ENCODE measurements at places on chromosomes 16 and 17. TPM values are rescaled to one million over a fixed set of nuclear protein-coding genes. Genes with fewer than 3 reads are reported as not detected.

GRCh38 chr16:56273615-56274014 is 82.3 kb downstream of the GNAO1 start:
- DNase-seq, result no peak

- DNase-seq, result no peak
Observed at GRCh38 chr17:66776999-66777688, 57.8 kb upstream of the CACNG5 start.

DNA sequence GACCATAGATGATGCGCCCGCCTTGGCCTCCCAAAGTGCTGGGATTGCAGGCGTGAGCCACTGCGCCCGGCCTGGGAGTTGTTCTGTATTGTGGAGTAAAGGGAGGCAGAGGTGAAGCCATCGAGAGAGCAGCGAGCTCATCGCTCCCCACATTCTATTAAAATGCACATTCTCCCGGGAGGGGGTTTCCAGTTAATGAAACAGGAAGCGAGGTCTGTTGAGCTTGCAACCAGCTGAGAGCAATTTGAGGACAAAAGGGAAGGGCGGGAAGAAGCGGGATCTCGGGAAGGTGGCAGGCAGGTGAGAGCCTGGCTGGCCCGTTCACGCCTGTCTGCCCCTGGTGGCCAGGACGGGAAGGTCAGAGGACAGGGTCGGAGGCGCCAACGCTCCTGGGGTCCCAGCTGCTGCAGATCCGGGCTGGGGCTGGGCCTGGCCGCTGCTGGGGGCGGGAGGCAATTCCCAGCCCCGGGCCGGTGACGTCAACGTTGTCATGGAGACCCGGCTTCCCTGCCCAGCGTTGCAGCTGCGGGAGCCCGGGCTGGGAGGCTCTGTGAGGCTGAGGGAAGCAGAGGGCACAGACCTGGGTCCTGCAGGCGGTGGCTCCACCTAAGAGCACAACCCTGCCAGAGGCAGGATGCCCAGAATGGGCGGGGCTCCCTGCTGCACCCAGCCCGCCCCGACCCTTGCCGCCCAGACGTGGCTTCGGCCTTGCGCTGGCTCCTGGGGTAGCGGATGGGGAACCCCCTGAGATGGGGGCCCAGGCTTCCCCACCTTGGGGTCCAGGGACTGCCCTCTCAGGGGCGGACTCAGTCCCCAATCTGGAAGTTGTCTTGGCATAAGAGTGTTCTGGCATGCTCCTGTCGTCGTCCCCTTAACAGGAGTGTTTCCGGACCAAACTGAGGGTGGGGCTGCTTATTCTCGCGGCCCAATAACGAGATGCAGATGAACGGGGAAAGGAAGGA is 48.7 kb upstream of the PLCG2 start:
- peak; percentile 94 for DNase-seq

SLC52A1 gene
- total RNA-seq, result not detected

GRCh38 chr17:42111871-42112551 is 503 bp downstream of the DHX58 start:
- no peak for DNase-seq

DNA sequence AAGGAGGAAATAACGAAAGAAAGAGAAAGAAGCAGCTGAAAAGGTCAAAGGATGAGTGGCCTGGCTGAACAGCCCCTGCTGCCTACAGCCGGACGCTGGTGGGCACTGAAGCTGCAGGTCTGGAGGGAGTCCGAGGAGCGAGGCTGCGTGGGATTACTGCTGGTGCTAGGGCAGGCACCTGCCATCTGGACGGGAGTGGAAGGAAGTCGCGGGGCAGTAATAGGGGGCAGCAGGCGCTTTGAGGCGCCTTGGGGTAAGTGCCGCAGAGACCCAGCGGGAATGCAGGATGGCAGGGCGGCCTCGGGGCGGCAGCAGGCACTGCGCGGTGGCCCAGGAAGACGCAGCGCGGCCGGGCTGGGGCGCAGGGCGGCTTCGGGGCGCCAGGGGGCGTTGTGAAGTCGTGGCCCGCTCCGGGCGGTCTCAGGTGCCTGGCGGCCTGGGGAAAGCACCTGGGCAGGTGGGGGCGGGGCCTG is 303 bp upstream of the SCNN1G start:
- peak; percentile 74 for DNase-seq

GRCh38 chr17:30520436-30520835 is 43.2 kb downstream of the GOSR1 start:
- DNase-seq, result no peak

DNA sequence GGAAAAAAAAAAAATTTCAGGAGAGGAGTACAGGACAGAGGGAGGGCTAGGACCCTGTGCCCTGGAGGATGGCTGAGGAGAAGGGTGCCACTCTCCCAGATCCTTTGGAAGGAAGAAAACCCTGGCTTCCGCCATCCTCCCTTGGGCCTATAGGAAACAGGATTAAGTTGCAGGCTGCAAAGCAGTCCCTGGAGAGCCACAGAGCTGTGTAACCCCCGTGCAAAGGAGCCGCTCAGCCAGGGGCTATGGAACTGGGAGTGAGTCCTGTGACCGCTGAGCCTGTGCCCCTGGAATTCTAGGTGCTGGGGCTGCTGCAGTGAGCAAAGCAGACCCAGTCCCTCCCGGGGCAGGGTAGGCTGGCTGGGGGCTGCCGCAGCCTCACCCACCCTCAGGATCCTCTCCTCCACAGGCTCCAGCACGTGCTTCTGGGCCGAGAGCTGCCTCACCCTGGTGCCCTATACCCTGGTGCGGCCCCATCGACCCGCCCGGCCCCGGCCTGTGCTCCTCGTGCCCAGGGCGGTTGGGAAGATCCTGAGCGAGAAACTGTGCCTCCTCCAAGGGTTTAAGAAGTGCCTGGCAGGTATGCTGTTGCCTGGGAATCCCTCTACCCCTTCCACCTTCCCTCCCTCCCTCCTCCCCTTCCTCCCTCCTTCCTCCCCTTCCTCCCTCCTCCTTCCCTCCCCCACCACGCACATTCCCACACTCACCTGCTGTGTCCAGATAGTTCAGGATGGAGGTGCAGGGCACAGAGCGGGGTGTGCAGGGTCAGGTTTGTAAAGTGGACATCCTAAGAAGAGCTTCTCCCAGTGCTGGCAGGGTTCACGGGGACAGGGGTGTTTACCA is 15.3 kb downstream of the SGSH start:
- no peak for DNase-seq

- DNase-seq, result no peak
Observed at GRCh38 chr17:5297245-5297644, 15.2 kb downstream of the RABEP1 start.

DNA sequence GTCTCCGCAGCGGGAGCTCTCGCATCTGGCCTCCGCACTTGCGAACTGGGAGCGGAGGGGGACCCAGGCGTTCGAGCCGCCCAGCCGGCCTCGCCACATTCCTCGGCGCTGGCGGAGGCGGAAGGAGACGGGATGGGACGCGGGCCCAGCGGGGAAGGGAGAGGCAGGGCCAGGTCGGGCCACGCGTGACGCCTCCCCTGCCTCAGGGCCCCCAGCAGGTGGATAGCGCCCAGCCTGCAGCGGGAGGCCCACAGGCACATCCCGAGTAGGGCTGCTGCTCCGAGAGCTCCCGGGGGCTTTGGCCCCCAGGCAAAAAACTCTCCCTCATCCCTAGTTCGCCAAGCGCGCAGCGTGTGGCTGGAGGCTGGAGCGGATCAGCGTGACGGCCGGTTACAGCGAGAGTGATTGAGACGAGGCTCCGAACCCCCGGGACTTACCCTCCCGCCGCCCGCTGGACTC is 800 bp downstream of the PLEKHH3 start:
- peak; percentile 79 for DNase-seq

RGS11 gene
- 35.2 TPM for total RNA-seq

DNA sequence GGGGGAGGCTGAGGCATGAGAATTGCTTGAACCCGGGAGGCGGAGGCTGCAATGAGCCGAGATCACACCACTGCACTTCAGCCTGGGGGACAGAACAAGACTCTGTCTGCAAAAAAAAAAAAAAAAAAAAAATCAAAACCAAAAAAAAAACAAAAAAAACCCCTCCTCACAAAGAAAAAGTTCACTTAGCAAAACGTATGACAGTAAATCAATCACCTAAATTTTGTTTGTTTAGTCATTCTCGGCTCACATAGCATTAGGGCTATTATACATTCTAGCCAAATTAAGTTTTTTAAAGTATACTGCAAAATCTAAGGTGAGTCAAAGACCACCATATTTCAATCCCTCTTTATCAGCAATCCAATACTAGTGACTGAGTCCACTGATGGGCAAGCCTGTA is 5.7 kb downstream of the ZNF652 start:
- no peak for DNase-seq

HIRIP3 gene
- total RNA-seq, result 7.9 TPM

GRCh38 chr16:63200940-63201339 is 1164.7 kb upstream of the CDH8 start:
- DNase-seq, result no peak

DNA sequence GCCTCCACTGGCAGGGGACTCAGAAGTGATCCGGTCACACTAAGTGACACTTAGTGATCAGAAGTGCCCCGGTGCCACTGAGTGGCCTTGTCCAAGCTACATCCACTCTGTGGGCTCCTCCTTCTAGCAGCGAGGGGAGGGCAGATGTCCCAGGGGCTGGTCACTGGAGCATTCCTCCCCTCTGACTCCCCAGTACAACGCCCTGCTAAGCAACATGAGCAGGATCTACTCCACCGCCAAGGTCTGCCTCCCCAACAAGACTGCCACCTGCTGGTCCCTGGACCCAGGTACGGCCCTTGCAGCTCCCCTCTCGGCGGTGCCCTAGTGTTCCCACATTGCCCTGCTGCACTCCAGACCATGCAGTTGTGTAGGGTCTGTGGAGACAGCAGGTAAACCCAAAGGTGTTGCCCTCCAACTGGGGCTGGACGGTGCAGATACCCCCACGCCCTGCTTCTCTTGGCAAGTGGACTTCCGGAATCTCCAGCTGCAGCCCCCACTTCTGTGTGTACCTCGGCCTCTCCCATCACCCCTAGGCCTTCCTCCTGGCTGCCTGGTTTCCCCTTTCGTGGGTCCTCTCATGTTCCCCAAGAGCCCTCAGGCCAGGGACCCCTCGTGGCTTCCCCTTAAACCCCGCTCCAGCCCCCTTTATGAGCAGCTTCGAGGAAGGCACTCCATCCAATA is 2.1 kb downstream of the ACE start:
- DNase-seq, result peak; percentile 84

IRX3 gene
- total RNA-seq, result 1.4 TPM

PRDM7 gene
- total RNA-seq, result not detected

HS3ST6 gene
- not detected for total RNA-seq

- DNase-seq, result no peak
Observed at GRCh38 chr17:28151001-28151400, 108.5 kb downstream of the NLK start.

- DNase-seq, result peak; percentile 86
Observed at GRCh38 chr17:32496395-32497073, 9.7 kb downstream of the CDK5R1 start.

- no peak for DNase-seq
Observed at GRCh38 chr17:78623541-78623940, 46.3 kb upstream of the DNAH17 start.

GRCh38 chr17:36858119-36859002 is 78.9 kb upstream of the LHX1 start:
- no peak for DNase-seq

- DNase-seq, result no peak
Observed at GRCh38 chr17:38451840-38452529, 23.7 kb downstream of the ARHGAP23 start.

- no peak for DNase-seq
Observed at GRCh38 chr17:67276075-67276474, 31.1 kb upstream of the HELZ start.

CACNG3 gene
- total RNA-seq, result not detected

GRCh38 chr17:57357830-57358430 is 101.6 kb downstream of the MSI2 start:
- DNase-seq, result no peak

DNA sequence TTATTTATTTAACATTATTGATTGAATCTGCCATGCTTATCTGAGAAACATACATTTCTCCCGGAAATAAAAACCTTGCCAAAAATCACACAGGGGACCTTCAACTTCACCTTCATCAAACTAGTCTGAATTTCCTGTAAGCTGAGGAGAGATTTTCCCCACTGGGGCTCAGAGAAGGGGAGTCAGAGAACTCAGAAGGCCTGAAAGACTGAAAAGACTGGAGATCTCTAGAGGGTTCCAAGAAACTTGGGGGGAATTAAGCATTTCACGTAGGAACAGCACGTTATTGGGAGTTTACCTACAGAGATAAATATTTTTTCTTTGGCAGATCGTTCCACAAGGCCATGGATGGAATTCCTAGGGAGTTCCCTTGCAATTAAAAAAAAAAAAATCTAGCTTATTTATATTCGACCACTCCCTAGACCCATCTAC is 528 bp upstream of the NOL11 start:
- no peak for DNase-seq

DNA sequence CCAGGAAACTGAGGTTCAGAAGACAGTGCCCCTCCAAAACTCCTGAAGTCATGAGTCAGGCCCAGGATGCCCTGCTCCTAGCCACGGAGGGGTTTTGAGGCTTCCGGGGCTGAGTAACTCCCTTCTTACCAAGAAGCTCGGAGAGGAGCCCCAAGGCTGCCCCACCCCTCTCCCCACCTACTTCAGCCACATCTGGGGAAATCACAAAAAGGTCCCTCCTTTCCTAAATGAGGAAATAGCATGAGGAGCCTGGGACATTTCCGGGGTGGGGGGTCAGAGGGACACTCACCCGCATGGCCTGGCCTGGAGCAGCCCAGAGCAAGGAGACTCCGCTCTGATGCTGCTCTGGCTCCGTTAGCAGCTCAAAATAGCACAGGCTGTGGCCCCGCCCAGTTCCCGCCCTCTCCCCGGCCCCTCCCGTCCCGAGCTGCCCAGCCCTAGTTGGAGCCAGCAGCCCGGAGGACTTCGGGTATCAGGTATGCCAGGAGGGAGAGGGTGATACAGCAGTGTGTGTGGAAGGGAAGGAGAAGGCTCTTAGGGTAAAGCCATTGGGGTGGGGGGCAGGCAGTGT is 40.1 kb downstream of the MYO18A start:
- peak; percentile 97 for DNase-seq

DNA sequence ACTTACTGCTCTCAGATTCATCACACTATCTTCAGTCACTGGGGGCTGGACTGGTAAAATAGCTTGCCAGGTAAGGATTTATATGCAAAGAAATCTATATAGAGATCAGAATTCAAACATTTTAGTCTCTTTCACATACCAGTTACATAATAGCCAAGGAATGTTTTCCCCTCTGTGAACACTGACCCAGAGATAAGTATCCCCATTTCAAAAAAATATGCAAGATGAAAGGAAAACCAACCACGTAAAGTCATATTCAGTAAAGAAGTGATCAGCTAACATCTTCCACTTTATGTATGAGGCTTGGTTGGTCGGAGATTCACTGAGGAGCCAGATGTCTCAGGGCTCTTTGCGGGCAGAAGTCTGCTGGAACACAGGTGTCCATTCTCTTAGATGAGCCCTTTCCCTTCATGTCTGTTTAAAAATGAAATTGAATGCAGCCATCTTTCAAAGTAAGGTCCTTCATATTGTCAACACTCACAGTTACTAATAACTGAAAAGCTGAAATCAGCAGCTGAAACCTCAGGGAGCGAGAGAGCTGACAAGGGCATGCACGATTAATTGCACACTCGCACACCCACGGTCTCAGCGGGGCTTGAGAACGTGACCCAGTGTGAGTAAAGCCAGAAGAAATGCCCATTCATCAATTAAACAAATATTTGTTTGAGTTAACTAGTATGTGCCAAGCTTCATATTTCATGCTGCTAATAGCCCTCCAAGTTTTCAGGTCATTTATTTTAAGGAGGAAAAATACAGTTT is 161.2 kb downstream of the MRTFB start:
- DNase-seq, result no peak
